Right renal cortex interstitium (tissue), 3 donors: ENCODE measurements at places on chromosomes 13 and 19. TPM values are rescaled to one million over a fixed set of nuclear protein-coding genes. Genes with fewer than 3 reads are reported as not detected.

DNA sequence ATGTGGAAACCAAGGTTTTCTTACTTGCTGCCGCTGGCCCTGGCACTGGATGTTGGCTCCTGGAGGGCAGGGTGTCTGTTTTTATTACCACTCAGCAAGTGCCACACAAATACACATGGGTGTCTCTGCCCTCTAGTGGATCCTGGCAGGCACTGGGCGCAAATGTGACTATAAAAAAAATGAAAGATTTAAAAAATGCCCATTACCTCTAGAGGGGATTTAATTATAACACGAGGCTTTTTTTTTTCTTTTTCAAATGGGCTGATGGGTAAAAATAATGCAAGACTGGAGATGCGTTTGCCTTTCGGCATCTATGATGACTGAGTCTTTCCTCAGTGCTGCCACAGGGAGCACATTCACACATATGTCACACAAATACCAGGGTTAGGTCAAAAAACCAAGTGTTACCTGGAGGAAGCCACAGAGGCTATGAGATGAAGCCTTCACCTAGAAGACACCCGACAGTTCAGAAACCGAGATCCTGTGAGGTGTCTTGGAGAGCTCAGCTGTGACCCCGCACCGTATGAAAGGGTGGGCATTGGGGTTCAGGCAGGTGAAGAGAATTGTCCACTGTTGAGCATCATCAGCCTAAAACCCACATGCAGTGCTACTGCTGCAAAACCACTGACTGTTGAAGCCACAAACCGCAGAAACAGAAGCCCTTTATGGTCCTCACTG lies 25.7 kb downstream of the CHAMP1 start:
- DNase-seq: no peak

DNA sequence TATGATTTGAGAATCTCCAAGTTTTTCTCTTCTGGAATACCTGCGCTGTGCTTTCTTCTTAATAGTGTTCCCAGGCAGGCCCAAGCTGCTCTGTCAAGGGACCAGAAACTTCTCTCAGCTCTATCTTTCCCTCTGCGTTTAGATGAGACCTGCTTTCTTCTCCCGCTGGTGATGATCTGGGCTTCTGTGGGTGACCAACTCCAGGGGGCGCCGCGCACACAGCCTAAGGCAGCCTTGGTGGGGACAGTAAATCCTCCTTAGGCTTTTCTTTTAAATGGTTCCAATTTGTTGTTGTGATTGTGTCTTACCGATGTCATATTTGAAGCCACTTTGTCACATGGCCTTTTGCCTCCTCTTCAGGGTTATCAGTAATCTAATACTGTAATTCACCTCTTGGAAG lies 439.4 kb upstream of the KLF12 start:
- no peak for DNase-seq

- DNase-seq: no peak
These were observed at the start of gene PRODH2 for GRCh38 chr19:35812220-35813042. Gene PRODH2, minus strand, starts transcription at chr19:35812845. Its CDS starts 40 bp downstream, at chr19:35812805.

DNA sequence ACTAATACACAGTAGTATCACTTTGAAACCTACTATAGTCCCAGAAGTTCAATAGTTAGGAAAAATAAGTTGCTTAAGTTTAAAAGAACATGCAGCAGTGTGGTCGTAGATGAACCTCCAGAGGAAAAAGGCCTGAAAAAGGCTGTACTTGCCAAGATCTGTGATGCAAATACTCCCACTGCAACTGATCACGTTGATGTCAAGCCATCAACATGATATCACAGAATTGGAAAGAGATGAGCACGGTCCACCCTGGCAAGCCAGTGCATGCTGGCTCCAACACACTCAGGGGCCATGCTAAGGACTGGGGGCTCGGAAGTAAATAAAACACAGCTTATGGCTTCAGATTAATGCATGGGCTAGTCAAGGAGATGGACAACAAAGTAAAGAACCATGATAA lies 71.8 kb upstream of the LRCH1 start:
- DNase-seq: no peak

DNA sequence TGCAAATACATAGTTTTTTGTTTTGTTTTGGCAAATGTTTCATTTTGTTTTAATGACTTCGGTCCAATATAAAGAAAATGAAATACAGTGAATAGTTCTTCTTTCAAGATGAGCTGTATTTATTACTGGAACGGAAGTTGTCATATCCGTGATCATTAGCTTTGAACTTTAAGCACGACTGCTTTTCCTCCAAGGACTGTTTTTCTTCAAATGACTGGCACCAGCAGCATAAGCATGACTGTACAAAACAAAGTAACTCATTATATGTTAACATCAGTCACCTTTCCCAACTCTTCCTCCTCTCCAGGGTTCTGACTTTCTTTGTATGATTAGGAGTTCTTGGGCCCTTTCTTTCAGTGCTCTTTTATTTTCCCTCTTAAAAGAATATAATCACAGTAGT lies 20.5 kb downstream of the EDNRB start:
- no peak for DNase-seq

The MBD3L2B gene
- polyA plus RNA-seq: not detected
